Glomerular endothelial cell (primary cell): ENCODE measurements at places on chromosomes 2 and 18. TPM values are rescaled to one million over a fixed set of nuclear protein-coding genes. Genes with fewer than 3 reads are reported as not detected.

DNA sequence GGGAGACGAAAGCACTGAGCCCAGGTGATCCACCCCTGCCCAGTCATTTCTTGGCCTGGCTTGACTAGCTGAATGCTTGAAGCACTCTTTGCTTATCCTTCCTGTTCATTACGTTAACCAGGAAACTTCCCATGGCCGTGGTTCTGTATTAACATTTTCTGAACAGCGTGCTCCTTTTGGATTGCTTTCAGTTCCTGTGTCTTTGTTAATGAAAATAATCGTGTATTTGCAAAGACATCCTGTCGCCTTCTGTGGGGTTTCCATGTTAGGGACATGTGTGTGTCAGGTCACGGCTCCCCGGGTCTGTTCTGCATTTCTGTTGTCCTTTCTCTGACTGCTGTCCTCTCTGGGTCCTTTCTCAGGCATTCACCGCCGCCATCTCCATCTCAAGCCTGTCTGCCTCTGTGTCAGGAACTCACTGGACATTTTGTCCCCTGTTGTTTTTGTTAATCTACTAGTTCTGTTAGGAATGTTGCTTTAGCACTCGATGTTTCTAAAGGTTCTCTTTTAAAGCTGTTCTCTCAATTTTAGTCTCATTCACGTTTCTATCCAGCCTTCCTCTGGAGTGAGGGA lies 434.1 kb upstream of the HS6ST1 start:
- DNase-seq: no peak

DNA sequence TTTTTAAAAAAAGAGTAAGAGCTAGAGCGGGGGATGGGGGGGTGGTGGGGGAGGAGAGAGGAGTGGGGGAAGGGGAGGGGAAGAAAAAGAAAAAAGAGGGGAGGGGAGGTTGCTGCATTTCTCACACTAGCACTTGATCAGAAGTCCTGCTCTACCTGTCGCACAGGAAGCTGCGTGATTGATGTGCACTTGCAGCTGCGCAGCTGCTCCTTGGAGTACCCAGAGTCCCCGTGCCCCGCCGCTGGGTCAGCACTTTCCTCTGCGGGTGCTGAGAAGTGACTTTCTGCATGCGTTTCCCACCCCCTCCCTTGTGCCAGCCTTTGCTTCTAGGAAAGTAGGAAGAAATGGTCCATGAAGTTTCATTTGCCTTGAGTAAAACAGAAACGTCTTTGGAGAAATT lies 297.3 kb downstream of the ETAA1 start:
- DNase-seq: no peak

DNA sequence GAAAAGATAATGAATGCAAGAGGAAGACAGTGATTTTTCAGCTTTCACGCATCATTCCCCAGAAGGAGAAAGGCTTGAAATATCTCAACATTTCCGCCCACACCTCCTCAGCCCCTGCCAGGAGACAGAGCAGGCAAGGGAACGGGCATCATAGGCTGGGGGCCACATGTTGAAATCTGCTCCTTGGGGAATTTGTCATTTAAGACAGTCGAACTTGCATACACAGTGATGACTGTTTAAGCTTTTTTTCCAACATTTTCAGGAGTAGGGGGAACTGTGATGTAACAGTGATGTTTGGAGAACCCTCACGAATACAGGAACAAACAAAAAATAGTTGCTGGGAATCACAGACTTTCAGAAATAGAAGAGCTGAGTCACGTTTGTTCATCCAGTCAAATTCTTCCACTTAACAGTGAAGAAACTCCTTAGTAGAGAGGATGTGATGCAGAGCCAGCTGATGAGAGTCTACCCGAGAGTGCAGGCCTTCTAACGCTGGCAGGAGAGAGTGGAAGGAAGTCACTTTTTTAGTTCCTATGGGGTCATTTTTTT lies 266.8 kb downstream of the ALPK2 start:
- DNase-seq: peak; percentile 94

GRCh38 chr2:47629501-47630460 lies 153.2 kb upstream of the MSH6 start:
- DNase-seq: no peak

DNA sequence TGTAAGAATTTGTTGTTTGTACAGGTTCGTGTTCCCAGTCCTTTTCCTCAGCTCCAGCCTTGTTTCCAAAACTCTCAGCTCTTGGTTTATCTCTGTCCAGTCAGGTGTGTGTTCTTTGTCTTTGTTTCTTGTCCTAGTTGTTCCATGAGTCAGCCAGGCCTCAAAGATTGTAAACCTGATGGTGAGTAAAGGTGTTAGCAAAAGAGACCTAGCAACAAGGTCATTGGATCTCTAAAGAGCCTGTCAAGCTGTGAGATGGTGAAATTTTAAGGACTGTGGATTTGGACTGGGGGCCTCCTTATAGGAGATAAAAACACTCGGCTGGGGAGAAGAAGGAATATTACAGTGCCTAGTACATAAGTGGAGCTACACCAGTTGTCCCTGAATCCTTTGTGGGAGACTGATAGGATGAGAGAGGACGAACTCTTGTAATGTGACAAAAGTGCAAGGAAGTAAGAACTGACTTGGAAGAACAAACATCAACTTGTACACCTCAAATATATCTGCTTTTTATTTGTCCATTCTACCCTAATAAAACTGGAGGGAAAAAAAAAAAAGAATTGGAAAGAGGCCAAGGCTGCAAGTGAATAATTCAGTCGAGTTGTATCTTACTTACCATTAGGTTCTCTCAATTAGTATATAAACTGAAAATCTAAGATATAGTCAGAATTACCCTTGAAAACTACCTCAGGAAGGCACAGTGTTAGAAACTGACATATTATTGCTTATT lies 37.2 kb downstream of the ITGA6 start:
- DNase-seq: no peak

GRCh38 chr2:604854-605524 lies 72.2 kb downstream of the TMEM18 start:
- no peak for DNase-seq

DNA sequence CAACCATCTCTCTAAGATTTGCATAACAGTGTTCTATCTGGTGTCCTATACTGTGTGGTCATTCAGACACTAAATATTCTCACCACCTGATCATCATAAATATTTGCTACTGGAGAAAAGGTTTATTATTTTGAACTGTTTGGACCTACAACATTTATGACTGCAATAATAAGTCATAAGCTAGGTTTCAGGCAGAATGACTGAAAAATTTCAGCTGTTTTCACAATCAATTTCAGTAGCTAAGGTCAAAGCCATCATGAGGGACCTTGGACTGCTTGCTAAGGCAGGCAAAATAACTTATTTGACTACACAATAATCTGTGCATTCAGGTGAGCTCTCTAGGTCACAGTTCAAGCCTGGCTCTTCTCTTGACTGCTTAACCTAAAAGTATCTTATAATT lies 425.5 kb upstream of the CDH2 start:
- DNase-seq: no peak

DNA sequence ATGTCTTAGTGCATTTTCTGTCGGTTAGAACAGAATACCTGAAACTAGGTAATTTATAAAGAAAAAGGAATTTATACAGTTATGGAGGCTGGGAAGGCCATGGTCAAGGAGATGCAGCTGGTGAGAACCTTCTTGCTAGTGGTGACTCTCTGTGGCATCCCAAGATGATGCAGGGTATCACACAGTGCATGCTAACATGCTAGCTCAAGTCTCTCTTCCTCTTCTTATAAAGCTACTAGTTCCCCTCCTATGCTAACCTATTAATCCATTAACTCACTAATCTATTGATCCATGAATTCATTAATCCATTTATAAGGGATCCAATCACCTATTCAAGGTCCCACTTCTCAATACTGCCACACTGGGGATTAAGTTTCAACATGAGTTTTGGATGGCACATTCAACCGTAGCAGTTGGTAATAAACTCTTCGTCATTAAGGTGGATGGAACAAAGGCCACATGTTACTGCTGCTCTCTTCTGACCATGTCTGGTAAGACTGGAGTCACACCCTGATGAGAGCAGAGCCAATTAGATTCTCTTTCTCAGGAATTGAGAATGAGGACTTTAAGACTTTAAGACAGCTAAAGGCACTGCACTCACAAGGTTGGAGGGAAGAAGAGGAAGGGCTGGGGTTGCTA lies 211.6 kb upstream of the SMAD7 start:
- DNase-seq: no peak

DNA sequence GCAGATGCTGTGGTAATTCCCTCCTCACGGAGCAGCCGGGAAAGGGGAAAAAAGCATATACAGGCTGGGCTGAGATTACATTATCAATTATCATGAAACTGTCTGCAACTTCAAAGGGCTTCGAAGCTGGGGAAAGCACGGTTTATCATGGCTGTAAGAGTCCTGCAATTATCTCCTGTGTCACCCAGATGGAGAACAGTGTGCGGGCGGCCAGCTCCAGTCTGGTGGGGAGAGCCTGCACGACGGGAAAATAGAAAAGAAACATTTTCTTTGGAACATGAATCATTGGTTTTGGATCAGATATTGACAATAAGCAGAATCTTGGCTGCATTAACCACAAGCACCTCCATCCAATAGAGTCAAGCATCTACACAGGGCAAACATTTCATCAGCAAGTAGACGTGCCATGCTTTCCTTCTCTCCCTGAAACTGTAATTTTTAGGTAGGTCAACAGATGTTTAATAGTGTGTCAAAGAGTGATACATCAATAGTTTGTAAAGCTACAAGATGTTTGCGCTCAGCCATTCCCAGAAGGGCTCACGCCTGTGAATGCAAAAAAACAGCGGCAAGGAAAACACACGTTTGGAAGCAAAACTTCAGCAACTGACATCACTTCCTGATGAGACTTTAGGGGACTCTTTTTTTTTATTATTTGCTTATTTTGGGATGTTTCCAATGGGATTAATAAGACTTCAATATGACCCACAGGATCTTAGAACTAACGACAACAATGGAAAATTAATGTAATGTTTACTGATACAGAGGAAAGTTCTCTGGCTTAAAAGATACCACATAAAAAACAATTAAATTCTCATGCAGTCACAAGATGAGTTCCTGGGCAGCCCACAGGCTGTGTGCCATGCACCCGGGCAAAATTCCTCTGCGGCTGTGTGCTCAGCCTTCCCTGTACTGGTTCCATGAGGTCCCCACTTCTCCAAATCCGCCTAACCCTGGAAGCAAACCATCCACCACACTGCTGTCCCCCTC lies 111.0 kb upstream of the SALL3 start:
- no peak for DNase-seq

DNA sequence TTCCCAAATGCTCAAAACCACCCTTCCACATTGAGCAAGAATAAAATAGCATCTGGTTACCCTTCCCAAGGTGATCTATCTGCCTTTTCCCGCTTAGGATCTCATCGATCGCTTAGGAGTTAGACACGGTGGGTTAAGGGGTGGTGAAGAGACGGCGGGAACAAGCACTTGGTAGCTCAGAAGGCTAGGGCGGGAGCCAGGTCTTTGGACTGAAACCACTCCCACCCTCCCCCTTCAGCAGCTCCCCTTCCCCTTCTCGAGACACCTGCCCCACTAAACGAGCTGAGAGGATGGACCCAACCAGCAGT lies 513 bp downstream of the THOC1 start:
- no peak for DNase-seq

GRCh38 chr2:118333664-118334063 lies 245.4 kb downstream of the INSIG2 start:
- no peak for DNase-seq

DNA sequence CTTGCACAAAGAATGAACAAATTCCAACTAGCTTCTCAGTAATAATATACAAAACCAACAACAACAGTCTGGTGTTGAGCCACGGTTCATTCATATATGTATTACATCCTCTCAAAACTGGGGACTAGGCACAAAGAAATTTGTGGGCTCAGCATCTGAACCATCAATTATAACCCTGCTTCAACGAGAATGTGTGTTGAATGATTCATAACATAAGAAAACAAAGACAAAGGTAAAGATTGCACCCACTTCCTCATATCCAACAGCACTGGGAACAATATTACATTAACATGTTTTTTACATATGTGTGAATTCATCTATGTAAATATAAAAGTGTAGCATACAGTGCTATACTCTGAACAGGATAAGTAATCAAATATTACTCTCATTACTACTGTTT lies 144.8 kb downstream of the CDH2 start:
- no peak for DNase-seq

DNA sequence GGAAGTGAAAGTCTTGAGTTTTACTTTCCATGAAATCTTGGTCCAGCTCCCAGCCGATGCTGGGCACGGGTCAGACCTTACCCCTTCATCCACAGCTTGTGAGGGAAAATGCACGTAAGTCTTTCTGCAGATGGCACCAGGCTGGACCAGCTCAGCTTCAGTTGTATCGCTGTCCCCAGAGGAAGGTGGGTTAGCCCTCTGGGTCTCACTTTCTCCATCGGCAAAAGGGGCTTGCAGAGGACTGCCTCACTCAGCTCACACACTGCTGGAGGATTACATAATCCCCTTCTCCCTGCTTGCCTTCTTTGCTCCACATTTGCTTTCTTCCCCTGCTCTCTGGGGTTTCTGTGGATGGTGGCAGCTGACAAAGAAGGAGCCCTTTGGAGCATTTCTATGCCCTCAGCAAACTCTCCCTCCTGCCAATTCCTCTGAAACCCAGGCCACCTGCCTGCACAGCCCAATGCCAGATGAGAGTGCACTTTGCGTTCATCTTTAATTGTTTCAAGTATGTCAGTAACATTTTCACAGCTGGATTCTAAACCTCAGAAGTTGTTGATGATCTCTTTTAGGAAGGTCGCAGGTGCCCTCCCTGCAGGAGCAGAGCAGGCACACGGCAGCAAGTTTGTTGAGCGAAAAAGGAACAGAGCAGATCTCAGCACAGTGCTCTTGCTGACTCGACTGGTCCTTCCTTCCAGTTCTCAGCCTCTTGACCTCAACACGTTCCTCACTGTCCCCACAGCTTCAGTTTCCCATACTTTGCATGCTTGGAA lies 155.6 kb upstream of the GLI2 start:
- no peak for DNase-seq

- DNase-seq: no peak
Observed at GRCh38 chr2:234989183-234989701, 37.4 kb downstream of the SH3BP4 start.

DNA sequence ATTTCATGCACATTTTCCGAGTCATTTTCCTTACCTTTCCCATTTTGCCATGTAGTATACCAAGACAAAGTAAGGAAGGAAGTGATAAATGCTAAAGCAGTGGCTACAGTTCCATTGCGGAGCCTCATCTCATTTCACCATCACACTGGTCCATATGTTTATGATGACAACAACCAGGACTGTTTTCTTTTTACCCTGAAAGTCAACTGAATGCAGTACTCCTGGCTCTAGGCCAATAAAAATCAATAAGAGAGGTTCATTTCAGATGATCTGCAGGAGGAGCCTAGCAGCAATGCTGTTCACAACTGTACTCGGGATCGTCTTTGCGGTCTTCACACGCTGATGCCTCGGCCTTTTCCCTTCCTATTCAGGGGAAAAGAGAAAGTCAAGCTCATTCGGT lies 4.7 kb downstream of the MGAT4A start:
- DNase-seq: no peak

- DNase-seq: no peak
Observed at GRCh38 chr18:74512321-74513053, 16.3 kb downstream of the CNDP2 start.

Gene IL37
- total RNA-seq: not detected in 2 replicates

Gene TBC1D8
- 52.3 and 65.9 TPM in 2 replicates for total RNA-seq

Gene KYNU
- total RNA-seq: under 0.01 and 4.0 TPM in 2 replicates

Gene ALPI
- not detected in 2 replicates for total RNA-seq

Gene EIF5B
- total RNA-seq: 36.7 and 42.5 TPM in 2 replicates

Gene SH2D6
- total RNA-seq: not detected in 2 replicates

Gene MAPK4
- 0.05 TPM in 1 of 2 replicates, not detected in the other for total RNA-seq

Gene FBLN7
- total RNA-seq: 2.2 and 5.8 TPM in 2 replicates

Gene NFU1
- total RNA-seq: 34.3 and 36.3 TPM in 2 replicates

Gene CDH2
- 47.9 and 104 TPM in 2 replicates for total RNA-seq

Gene ASB18
- not detected in 2 replicates for total RNA-seq

Gene DOCK10
- total RNA-seq: 15.1 and 25.5 TPM in 2 replicates

Gene CD28
- total RNA-seq: 0.05 and 0.12 TPM in 2 replicates
